ENCODE measurements at places on chromosomes 1 and 21.

DNA sequence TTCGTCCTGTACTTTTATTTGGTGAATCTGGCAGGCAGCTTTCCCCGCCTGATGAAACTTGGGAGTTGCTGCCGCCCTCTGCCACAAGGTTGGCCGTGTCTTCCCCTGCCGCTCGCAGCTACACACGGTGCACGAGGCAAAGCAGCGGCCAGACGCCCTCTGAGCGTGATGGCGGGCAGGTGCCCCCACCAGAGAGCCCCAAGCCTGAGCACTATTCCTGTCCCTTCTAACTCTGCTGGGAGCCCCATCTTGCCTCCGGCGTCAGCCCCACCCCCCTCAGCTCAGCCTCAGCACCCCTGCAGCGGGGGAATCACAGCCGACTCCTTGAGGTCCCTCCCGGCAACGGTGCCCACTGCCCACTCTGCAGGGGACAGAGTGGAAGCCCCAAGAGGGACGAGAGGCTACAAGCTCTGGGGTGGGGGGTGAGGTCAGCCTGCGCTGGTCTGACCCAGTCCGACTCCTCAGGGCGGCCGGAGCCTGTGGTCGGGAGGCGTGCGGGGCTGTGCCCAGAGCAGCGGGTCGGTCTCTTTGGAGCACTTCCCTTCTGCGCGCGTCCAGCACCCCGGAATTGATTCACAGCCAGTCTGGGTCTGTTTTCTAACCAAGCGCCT lies 41.3 kb downstream of the RIPK4 start:
- no peak for DNase-seq

- DNase-seq = no peak
These were observed 340.7 kb downstream of the ADGRL2 start for GRCh38 chr1:82141390-82141789.

DNA sequence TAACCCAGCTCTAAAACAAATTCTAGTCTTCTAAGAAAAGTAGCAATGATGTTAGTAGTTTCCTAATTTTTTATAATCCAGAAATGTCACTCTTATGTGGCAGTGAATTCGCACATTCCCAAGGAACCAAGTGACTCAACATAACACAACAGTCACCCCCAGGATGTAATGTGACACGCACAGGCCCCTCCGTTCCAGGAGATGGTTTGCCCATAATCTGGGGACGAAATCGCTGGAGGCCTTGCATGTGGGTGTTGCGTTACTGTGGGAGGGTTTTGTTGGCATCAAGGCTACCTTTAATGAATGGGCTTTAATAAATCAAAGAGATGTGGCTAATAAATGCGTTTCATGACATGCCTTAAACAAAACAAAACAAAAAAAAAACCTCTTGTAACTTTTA lies 50.9 kb downstream of the EVA1C start:
- no peak for DNase-seq

GRCh38 chr1:103108376-103109150 lies at the start of gene COL11A1:
TSS of gene COL11A1 (minus strand) at chr1:103108522. CDS start at chr1:103108178, 344 bp downstream.
- no peak for DNase-seq

GRCh38 chr1:101005183-101005582 lies 20.4 kb downstream of the DPH5 start:
- no peak for DNase-seq

GRCh38 chr1:34362949-34363348 lies 186.2 kb downstream of the C1orf94 start:
- peak; percentile 69 for DNase-seq

DNA sequence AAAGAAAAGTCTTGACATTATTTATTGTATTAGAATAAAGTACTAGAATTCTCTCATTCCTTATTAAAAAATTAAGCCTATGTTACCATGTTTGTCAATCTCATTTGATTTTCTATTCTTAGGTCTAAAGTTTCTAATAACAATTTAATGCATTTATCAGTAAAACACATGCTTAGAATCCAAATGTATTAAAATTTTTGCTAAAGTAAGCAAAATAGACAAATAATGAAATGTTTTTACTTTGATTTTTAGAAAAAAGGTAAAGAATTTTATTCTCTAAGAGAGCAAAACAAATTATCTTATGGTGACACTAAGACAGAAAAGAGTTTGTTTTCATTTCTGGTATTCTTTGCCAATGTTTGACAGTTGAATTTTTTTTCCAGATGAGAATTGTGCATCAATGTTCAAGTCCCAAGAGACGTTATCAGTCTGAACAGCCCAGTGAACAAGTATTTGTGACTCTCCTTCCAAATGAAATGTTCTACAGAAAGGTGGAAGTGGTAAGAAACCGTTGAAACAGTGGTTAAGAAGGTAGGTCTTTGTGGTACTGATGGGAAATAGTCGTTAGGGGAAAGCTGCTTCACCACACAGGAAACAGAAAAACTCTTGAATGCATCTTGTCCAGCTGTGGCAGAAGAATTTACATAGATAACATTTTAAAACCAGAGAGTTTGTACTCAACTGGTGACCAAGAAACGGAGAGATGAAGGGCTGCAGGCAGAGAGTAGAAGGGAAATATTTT lies 402.5 kb downstream of the PTPRC start:
- no peak for DNase-seq

- no peak for DNase-seq
These were observed 10.7 kb downstream of the PLA2G5 start for GRCh38 chr1:20080441-20081352.

DNA sequence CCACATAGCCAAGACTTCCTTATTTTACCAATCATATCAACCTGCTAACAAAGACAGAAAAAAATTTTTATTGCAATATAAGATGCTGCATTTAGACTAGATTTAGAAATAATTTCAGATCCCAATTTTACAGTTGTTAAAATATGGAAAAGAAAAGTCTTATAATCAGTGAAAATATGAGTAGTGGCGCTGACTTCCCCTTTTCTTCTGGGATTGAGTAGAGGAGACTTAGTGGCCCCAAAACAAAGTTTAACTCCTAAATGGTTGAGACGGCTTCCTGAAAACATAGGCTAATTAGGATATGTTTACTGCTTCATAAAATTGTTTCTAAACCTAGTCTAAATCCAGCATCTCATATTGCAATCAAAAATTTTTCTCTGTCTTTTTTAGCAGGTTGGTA lies 68.4 kb downstream of the RAB3GAP2 start:
- no peak for DNase-seq

- no peak for DNase-seq
These were observed 115.5 kb downstream of the ACBD6 start for GRCh38 chr1:180386745-180387367.

DNA sequence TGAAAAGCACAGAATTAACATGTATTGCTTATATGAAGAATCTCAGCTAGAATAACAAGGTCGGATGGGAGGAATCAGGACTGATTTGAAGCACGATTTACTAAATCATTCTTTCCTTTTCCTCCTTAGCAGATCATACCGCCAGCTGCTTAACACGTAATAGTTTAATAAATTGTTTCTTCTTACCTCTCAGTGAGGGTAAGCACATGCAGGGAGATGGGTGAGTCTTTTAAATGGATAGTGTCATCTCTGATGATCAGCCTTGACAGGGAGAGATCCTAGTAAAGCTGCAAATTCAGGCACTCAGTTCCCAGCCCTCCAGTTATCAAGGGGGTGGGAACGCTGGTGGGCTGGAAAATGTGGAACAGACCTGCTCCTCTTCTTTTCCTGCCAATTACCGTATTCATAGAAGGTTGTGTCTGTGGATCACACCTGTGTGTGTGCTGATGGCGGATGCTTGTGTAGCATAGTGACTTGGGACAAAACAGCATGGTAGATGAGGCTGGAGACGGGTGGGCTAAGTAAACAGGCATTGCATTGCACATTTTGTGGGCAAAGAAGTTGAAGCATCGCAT lies 30.7 kb downstream of the NTPCR start:
- no peak for DNase-seq

DNA sequence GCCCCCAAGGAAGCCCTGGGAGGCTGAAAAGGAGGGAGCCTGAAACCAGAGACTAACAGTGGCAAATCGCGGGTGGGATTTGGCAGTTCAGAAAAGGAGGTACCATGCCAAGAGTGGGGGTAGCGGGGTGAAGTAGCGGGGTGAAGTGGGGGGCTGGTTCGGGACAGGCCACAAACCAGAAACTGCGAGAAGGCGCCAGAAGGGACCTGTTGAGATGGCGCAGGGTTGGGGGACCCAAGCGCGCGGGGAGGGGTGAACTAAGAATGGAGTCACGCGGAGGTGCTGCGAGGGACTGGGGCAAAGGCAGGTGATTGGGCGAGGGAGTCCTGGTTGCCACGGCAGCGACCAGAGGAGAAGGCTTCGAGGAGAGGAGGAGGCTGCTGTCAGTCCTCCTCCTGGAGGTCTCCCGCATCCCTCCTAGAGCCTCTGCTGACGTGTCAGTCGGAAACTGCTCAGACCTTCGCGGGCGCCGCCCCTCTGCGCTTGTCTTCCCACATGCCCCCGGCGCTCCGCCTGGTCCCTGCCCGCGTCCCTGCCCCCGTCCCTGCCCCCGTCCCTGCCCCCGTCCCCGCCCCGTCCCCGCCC lies 438 bp upstream of the MIA3 start:
- peak; percentile 98 for DNase-seq

- no peak for DNase-seq
These were observed 223.6 kb downstream of the SRGAP2C start for GRCh38 chr1:121408354-121408753.

GRCh38 chr1:75539230-75540116 lies 71.4 kb downstream of the SLC44A5 start:
- no peak for DNase-seq

- DNase-seq = no peak
These were observed 64.2 kb upstream of the SCYL3 start for GRCh38 chr1:169957884-169958283.

GRCh38 chr21:38334866-38335265 lies 78.1 kb downstream of the KCNJ15 start:
- no peak for DNase-seq

DNA sequence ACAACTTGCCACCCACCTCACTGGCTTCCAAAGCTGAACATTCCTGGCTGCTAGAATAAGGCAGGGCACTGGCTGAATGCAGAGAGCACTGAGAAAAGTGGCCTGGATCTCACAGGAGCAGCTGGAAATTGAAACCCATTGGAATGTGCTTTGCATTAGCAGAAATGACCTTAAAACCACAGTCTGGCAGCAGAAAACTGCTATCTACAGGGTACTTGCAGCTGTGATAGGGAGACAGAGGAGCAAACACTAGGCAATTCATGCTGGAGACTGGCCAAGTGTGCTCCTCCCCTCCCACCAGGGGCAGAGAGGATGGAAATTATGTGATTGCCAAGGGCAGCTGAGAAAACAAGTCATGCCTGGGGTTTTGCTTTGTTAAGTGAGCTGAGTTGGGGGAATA lies 47.2 kb downstream of the HSD3B1 start:
- peak; percentile 98 for DNase-seq
